ENCODE measurements at places on chromosomes 4 and X. TPM values are rescaled to one million over a fixed set of nuclear protein-coding genes. Genes with fewer than 3 reads are reported as not detected.
A peak's percentile ranks its signal among the peaks of the same experiment; 100 is the strongest.

DNA sequence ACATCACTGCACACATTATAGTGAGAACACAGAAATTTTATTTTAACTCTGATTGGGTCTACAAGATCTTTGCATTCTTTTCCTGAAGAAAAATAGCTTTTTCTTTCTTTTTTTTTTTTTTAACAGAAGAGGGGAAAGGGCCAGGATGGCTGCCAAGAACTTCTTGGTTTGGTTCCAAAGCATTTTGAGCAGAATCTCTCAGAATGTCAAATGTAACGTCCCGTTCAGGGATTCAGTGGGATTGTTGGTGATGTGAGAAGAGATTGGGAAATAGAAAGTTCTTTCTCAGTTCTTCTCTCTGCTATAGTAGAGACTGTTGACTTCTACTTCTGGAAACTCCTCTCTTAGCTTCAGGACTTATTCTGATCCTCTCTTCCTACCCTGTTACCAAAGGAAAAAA lies 70.9 kb upstream of the CBR4 start:
- no peak for DNase-seq

- DNase-seq: no peak
Measured at GRCh38 chr4:112082954-112083586, 62.2 kb upstream of the FAM241A start.

The SPACA5 gene
- not detected for total RNA-seq

- no peak for DNase-seq
Measured at GRCh38 chr4:145882604-145883003, 56.0 kb downstream of the ZNF827 start.

The GABRB1 gene
- total RNA-seq: 0.69 TPM

GRCh38 chr4:100557306-100557705 lies 39.5 kb upstream of the EMCN start:
- DNase-seq: no peak

The VCX2 gene
- not detected for total RNA-seq

- no peak for DNase-seq
Measured at GRCh38 chr4:168240821-168241220, 77.7 kb downstream of the DDX60 start.

GRCh38 chr4:87405211-87405820 lies 14.3 kb upstream of the HSD17B11 start:
- no peak for DNase-seq

GRCh38 chr4:242121-242848 lies 63.0 kb downstream of the ZNF732 start:
- peak; percentile 60 for DNase-seq

The MAGEB10 gene
- not detected for total RNA-seq

DNA sequence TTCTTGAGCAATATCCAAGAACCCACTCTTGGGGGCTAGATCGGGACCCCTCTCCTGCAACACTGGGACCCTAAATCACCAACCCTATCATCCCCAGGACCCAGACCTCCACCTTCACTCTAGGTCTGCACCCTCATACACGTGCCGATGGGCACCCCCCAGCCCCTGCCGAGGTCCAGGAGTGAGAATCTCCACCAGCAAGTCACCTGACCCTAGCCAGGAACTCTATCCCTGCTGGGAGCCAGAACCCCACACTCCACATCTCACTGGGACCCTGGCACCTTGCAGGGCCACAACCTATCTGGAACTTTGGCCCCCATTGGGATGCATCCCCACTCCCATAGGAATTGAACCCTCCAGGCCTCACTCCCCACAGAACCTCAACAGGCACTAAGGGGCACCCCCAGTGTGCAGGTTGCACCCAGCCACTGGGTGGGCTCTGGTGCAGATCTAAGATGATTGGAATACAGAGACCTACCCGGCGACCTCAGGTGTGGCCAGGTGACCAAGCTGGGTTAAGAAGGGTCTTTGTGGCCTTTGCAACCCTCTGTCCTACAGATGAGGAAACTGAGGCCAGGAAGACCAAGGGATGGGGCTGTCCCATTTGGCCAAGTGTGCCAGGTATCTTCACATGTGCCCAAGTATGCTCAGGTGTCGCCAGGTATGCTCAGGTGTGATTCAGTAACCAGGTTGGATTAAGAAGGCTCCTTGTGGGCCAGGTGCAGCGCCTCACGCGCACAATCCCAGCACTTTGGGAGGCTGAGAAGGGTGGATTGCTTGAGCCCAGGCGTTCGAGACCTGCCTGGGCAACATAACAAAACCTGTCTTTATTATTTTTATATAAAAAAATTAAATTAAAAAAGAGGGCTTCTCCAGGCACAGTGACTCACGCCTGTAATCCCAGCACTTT lies 3.1 kb upstream of the DHRSX start:
- no peak for DNase-seq

- no peak for DNase-seq
Measured at GRCh38 chr4:141541851-141542250, 94.5 kb upstream of the IL15 start.

- DNase-seq: no peak
Measured at GRCh38 chr4:184309241-184310170, 91.8 kb upstream of the ENPP6 start.

The HSFX3 gene
- not detected for total RNA-seq

The UBL4A gene
- total RNA-seq: 34.7 TPM

The GPR119 gene
- not detected for total RNA-seq

DNA sequence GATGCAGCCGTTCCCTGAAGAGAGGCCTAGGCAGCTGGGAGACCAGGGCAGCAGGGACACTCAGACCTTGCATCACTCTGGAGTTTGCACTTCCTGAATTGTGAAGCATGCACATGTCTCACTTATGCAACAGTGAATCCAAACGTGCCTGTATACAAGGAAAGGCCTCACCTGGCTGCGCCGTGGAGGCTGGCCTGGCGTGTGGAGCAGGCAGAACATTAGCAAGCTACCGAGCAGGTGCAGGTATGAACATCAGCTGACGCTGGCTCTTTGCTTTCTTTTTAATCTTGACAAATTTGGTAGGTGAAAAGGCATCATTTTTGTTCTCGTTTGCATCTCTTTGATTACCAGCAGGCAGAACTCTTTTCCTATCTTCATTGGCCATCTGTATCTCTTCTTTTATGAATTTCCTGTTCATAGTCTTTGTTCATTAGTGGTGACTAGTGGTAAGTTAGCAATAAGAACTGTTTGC lies 37.1 kb upstream of the IRAK1 start:
- no peak for DNase-seq

- no peak for DNase-seq
Measured at GRCh38 chr4:127045861-127046260, 586.9 kb upstream of the INTU start.

DNA sequence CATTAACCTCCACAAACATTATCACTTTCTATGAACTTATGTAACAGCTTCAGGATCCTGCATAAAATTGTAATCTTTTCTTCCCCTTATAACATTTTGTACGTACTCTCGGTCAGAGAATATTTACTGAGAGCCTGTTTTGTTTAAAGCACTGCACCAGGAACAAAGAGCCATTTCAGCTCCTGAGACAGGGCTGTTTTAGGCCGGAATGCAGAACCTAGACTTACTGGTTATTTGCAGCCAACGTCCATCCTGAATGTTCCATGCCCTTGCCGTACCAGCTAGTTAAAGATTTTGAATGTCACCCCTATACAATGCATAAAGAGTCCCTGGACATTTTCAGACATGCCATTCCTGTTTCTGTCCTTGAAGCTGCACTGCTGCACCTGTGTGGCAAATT lies 248.8 kb downstream of the PCDH7 start:
- DNase-seq: no peak

All from WTC11 (cell line).